ENCODE measurements at places on chromosomes 2 and 18.

- peak; percentile 8 for DNase-seq
These were observed 47.0 kb upstream of the RALBP1 start for GRCh38 chr18:9428301-9428706.

GRCh38 chr18:45722899-45723298 is 1.1 kb upstream of the SLC14A1 start:
- peak; percentile 73 for DNase-seq

DNA sequence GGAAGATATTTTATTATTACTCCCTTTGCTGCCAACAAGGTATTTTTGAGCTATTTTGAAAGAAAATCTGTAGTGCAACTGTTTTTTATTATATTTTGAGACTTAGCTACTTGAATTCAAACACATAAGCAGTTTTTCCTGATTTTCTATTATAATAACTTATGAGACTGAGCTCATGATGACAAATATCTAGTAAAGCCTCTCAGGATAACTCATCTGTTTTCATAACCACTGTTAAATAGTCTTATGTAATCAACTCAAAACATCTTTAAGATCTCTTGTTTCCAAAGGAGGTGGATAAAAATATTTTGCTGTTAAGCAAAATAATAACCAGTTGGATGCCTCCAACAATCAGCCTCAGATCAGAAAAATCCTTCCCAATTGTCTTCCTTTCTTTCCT is 21.9 kb upstream of the PPP1CB start:
- peak; percentile 55 for DNase-seq

DNA sequence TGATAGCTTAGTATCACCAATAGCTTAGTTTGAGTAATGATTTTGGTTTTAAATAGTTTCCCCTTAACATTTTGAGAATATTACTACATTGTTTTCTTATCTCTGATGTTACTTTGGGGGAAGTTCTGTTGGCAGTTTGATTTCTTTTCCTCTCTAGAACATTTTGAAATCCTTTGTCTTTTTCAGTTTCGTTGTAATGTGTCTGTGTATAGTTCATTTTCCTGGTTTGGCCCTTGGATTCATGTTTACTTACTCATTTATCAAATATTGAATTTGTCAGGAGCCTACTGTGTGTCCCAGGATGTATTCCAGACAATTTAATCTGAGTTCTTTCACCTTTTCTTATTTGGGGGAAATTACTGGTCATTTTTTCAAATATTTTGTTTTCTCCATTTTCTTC is 16.7 kb downstream of the ANKRD12 start:
- no peak for DNase-seq

DNA sequence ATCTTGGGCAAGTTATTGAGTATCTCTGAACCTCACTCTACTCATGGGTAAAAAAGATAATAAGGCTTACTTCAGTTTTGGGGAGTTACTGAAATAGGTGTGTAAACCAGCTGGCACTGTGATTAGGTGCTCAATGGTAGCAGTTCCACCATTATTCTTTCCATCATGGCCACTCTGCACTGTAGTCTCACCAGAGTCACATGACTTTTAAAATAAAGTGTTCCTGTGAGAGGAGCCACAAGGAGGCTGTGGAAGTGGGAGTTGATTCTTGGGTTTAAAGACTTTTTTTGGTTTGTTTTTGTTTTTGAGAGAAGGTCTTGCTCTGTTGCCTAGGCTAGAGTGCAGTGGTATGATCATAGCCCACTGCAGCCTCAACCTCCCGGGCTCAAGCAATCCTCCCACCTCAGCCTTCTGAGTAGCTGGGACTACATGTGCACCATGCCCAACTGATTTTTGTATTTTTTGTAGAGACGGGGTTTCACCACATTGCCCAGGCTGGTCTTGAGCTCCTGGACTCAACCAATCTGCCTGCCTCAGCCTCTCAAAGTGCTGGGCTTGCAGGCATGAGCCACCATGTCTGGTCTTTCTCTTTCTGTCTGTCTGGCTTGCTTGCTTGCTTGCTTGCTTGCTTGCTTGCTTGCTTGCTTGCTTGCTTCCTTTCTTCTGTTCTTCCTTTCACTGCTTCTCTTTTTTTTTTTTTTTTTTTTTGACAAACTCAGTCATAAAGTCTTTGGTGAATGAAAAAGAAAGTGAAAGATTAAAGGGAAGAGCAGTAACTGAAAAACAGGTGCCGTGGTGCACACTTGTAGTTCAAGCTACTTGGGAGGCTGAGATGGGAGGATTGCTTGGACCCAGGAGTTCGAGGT is 21.2 kb upstream of the ACVR1 start:
- DNase-seq: no peak

- no peak for DNase-seq
These were observed 7.9 kb downstream of the ERFE start for GRCh38 chr2:238166391-238167343.

DNA sequence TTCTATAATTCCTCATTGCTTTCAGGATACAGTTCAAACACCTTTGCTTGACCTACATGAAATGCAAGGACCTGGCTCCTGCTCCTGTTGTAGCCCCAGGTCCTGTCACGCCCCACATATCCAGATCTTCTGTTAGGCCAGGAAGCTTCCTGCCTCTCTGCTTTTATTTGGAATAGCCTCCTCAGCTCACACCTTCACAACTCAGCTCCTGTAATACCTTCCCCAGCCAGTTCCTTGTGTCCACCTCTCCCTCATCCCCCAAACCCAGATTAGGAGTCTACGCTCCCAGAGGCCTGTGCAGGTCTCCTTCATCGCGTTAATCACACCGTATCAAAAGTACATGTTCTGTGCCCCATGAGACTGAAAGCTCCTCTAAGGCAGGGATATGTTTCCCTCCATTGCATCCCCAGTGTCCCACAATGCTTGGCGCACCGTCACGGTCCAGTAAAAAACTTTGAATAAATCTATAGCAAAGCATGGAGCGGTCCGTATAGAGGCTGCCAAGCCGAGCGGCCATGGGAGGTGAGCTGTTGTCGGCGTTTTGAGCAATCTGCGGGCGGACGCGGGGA is 371 bp downstream of the MDH1B start:
- DNase-seq: no peak

GRCh38 chr2:24971286-24971535 is 544 bp downstream of the DNAJC27 start:
- peak; percentile 5 for DNase-seq

- peak; percentile 69 for DNase-seq
These were observed 931.7 kb upstream of the CELF4 start for GRCh38 chr18:38497266-38497665.

GRCh38 chr2:75799859-75800258 is 89.1 kb upstream of the GCFC2 start:
- no peak for DNase-seq

DNA sequence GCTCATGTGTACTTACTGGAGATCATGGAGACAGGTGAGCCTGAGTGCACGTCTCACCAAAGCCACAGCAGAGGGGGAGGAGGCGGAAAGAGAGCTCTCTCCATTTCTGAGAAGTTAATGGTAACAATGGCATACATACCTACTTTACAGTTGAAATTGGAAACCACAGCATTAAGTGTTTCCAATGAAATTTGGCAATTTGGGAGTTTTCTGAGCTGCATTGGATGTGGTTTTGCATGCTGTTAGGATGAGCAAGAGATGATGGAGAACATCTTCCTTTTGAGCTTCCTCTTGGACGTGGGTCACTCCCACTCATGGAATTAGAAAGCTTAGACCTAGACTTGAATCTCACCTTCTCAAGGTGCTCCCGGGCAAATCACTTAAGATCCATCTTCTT is 25.5 kb upstream of the IL37 start:
- no peak for DNase-seq

DNA sequence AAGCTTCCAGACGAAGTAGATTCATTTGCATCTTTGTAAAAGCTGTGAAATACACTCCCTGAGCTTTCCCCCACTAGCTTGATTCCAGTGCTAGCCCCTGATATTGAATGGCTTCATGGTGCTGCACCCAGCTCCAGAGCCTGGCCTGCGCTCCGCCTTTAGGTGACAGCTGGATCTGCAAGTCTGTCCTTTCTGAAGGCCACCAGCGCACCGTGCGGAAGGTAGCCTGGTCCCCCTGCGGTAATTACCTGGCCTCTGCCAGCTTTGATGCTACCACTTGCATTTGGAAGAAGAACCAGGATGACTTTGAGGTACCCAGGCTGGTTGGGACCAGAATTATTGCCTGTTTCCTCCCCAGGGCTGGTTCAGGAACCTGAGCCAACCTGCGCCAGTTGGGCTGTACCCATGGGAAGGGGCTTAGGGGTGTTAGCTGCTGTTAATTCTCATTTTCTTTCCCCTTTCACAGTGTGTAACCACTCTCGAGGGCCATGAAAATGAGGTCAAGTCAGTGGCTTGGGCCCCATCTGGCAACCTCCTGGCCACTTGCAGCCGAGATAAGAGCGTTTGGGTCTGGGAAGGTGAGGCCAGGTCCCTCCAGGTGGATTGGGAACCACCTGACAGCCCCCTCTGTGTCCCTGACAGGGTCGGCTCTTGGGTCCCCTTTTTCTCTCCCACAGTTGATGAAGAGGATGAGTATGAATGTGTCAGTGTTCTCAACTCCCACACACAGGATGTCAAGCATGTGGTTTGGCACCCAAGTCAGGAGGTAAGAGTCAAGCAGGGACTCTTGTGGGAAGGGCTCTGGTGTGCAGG is 1.3 kb downstream of the CIAO1 start:
- no peak for DNase-seq

DNA sequence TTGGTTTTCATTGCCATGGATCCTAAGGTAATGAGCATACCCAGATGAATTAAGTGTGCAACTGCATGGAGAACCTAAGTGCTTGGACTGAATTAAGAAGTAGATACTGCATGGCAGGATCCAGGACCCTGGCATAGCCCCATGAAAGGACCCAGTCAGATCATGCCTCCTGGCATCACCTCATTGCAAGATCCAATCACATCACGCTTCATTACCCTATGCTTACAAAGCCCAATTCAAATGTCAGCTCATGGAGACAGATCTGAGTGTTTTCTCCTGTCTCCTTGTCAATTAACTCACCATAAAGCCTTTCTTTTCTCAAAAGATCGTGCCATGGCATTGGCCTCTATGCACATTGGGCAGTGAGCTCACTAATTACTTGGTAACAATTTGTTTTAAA is 519.8 kb upstream of the ZNF804A start:
- DNase-seq: no peak

GRCh38 chr18:48992133-48992532 is 41.4 kb upstream of the SMAD7 start:
- no peak for DNase-seq

GRCh38 chr2:32792416-32792815 is 154.3 kb upstream of the LTBP1 start:
- no peak for DNase-seq

DNA sequence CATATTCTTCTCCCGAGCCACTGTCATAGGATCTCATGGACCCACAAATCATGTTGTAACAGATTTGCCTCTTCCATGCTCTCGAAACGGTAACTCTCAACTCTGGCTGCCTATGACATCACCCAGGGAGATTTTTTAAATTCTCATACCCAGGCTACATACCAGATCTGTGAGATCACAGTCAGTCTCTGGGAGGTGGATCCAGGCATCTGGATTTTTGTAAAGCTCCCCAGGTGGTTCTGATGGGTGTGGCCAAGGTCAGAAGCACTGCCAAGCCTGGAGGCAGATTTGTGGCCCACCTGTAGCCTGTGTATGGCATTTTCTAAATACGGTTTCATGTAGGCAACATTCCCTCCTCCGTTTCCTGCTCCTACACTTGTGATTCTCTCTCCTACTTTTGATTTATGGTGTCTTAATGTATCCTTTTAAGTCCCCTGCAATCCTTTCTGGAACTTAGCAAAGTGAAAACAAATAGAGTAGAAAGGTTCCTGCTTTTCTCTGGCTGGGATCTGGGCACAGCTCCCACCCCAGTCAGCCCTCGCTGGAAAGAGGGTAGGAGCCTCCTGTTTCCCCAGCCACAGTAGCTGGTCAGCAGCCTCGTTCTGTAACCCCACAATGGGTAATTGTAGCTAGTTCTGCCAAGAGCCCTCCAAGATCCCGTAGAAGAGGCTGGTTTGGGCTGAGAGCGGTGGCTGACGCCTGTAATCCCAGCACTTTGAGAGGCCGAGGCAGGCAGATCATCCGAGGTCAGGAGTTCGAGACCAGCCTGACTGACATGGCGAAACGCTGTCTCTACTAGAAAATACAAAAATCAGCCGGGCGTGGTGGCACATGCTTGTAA is 96.2 kb downstream of the KLHL29 start:
- peak; percentile 95 for DNase-seq

DNA sequence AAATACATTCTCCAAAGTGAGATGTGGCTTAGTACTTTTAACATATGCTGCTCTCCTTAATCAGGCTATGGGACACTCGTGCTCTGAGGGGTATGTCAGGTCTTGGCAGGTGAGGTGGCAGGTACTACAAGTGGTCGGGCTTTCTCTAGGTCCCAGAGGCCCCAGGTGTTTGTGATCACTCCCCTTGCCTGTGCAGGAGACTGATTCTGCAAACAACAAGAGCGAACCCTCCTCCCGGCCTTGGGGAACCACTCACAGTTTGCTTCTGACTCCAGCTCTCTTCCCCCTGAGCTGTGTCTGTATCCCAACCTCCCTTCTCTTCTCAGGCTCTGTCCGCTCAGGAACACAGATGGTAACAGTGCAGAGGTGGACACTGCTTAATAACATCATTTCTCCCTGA is 48.1 kb downstream of the ATOH8 start:
- no peak for DNase-seq

GRCh38 chr18:75264926-75265597 is 54.5 kb downstream of the TSHZ1 start:
- DNase-seq: no peak

GRCh38 chr18:48688961-48689360 is 150.1 kb downstream of the CTIF start:
- no peak for DNase-seq

DNA sequence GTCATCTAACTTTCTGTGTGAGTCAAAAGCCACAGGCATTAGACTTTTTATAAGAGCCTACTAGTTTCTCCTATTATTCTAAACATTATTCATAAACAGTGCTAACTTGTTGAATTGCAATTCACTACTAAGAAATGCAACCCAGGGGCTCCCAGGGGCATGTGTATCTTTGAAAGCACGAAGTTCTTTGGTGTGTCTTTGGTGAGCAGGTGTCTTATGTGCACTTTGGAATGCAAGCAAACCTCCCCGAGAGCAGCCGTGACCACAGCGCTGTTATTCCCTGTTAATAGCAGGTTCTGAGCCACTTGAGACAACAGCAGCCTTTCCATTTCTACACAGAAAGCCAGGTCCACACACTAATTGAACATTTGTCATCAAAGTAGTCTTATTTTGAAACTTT is 123.5 kb downstream of the PRKRA start:
- DNase-seq: no peak

DNA sequence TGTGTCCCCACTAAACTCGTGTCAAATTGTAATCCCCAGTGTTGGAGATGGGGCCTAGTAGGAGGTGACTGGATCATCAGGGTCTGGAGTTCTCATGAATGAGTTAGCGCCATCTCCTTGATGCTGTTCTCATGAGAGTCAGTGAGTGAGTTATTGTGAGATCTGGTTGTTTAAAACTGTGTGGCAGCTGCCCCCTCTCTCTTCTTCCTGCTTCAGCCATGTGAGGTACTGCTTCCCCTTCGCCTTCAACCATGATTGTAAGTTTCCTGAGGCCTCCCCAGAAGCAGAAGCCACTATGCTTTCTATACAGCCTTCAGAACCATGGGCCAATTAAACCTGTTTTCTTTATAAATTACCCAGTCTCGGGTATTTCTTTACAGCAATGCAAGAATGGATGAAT is 50.4 kb downstream of the AP1S3 start:
- DNase-seq: no peak

Data from bronchial epithelial cell (primary cell).